ENCODE measurements at places on chromosomes 4 and X.

- DNase-seq: no peak
Measured at GRCh38 chr4:3213661-3214250, 35.2 kb upstream of the MSANTD1 start.

- DNase-seq: no peak
Measured at GRCh38 chr4:98641906-98642668, 16.3 kb downstream of the TSPAN5 start.

DNA sequence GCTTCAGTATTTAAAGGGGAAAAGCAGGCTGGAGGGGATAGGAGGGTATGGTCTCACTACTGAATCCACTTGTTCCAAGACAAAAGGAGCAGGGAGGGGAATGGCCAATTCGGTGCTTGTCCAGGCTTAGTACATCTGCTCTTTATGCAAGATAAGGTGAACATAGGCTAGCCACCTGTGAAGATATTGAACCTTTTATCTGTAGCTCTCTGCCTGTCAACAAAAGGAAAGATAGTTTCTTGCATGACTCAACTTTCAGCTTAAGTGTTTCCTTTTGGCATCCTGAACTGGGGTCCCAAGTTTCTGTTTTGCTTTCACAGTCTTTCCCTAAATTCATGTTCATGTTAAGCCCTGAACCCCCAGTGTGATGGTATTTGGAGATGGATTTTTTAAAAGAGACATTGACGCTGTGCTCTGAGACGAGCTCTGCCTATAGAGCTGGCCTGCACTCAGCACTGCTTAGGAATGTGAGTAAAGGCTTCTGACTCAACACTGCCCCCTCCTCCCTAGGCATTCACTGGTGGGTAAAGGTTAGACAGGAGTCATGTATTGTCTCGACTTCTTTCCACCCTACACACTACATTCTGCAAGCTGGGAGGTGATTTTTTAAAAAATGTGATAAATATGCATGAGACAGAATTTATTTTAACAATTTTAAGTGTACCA, 28.2 kb downstream of the FAM149A start:
- no peak for DNase-seq

GRCh38 chr4:81214144-81214880, 710 bp downstream of the PRKG2 start:
- DNase-seq: no peak

- no peak for DNase-seq
Measured at GRCh38 chrX:137236837-137237236, 203.0 kb upstream of the GPR101 start.

GRCh38 chr4:140854168-140854567, 98.0 kb upstream of the TBC1D9 start:
- no peak for DNase-seq

- no peak for DNase-seq
Measured at GRCh38 chr4:135672202-135672601, 1470.6 kb upstream of the PABPC4L start.

DNA sequence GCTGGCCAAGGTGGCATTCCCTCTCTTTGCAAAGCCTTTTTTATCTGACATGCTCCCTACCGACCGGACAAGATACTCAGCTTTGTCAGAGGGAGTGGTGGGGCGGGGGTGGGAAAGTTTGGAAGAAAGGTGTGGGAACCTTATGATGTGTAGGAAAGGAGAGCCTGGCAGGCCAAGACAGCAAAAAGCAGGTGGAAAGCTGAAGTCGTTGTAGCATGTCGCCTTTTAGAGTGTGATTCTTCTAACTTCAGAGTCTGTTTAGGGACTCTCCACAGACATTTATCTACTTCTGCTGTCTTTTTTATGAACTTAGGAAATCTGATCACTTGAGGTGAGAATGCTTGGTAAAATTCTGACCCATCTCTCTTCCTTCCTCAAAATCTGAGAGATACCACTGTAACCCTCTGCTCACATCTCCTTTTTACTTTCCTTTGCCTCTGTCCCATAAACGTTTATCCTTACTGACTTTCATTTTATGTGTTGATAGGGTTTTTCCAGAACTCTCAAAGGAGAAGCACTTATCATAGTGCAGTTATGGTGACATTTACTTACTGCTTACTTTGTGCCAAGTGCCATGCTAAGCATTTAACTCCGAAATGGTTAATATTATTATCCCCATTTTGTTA, 8.2 kb upstream of the RUFY3 start:
- DNase-seq: no peak

DNA sequence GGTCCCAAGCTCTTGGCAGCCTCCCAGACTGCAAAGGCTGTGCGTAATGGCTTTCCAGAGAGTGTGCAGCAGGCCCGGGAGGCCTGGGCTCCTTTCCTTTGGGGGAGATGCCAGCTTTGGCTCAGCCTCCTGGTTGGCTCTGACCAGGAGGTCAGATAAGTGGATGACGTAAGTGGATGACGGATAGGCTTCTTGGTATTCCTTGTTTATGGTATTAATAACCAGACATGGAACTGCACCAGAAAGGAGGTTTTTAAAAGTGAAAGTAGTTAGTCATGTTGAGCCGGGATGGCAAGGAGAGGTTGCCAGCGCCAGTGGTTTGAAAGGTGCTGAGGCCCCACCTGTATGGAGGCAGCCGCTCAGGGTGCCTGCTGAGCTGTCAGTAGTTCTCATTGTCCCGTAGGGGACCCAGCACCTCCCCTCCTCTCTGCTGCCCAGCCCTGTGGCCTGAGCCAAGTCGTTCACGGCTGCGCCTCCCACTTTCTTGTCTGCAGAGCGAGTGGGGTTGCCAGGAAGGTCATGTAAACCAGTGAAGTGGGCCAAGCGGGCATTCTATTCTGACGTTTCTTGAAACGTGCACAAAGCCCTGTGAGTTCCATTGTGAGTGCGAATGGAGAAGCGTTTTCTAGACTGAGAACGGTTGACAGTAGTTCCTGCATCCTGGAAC, 28.7 kb upstream of the STOX2 start:
- DNase-seq: no peak

DNA sequence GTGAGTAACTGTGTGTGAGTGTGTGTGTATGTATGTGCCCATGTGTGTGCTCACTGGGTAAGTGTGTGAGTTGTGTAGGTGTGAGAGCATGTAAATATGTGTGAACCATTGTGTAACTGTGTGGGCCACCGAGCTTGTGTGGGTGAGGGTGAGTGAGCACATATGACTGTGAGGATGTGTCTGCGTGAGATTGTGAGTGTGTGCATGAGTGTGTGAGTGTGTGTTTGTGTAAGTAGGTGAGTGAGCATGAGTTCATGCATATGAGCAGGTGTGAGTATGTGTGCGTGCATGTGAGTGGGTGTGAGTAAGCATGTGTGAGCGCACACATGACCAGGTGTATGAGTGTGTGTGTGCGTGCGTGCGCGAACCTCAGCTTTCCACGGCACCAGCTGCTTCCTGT, 1.4 kb upstream of the ATP2B3 start:
- DNase-seq: no peak

Measured in HFF-Myc (cell line).